Upper lobe of right lung (tissue), 1 donor: ENCODE measurements at places on chromosomes 13 and 19. TPM values are rescaled to one million over a fixed set of nuclear protein-coding genes. Genes with fewer than 3 reads are reported as not detected.

DNA sequence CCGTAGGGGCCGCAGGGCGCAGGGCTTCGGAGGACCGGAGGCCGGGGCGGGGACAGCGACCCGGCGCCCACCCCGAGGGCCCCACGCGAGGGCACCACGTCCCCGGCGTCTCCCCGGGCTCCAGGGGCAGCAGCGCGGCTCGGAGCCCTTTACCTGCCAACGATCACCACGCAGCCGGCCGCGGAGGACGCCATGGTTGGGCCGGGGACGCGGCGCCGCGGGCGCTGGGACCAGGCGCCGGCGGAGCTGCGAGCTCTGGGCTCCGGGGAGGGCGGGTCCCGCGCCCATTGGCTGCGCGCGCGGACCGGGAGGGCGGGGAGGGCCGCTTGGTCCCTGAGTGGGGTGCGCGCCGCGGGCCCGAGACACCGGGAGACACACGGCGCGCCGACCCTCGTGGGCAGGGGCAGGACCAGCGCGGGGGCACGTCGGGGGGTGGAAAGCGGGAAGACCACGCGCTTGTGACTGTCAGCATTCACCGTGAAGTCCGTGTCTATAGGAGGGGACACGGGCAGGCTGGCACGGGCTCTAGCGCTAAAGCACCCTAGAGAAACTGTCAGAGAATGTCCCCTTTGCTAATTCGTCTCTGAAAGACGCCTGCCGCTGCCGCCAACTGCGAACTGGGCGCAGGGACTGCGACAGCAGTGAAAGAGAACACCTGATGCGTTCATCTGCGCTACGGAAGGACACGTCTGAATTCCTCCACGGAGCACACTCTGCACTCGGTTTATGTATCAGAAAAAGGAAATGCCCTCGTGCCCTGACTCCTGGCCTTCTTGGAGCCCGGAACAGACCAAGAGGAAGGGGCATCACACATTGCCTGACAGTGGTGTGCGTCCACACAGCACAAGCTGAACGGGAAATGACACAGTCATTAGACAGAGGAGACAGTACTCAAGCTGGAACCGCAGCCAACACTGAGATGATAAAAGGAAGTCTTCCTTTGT lies at the start of gene CRYL1:
Gene CRYL1 (minus strand): TSS at position 257 of the 944 bp plus-strand sequence. CDS start 63 bp downstream, at position 194.
- H3K27ac ChIP-seq, result peak within 1 kb of the TSS; percentile 91
- H3K4me3 ChIP-seq, result peak within 1 kb of the TSS; percentile 86
- H3K27me3 ChIP-seq, result no peaks in the 10 kb centered on the region
- H3K36me3 ChIP-seq, result no peaks in the 10 kb centered on the region

GRCh38 chr13:102460806-102461205 lies 59.0 kb upstream of the FGF14 start:
- no peak for DNase-seq
- no peak overlapping the region for H3K4me3 ChIP-seq
- H3K27me3 ChIP-seq, result no peaks in the 10 kb centered on the region
- no peaks in the 10 kb centered on the region for H3K4me1 ChIP-seq
- no peak overlapping the region for H3K27ac ChIP-seq

DNA sequence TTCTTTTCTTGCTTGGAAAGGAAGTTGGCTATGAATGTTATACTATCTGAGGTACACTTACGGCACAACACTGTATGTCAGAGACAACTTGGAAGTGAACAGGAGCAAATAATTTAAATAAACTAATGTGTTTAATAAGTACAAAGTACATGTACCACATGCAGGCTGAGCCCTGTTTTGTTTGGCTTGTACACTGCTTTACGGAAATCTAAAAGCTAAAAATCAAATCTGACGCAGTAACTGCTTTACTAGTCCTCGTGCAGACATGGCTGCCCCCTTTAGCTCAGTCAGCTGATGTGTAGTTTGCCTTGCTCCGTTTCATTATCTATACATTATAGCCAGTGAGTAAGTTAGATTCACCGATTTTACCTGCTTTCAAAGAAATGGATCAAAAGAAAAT lies 36.5 kb downstream of the TDRD3 start:
- H3K27me3 ChIP-seq, result no peaks in the 10 kb centered on the region
- DNase-seq, result no peak

DNA sequence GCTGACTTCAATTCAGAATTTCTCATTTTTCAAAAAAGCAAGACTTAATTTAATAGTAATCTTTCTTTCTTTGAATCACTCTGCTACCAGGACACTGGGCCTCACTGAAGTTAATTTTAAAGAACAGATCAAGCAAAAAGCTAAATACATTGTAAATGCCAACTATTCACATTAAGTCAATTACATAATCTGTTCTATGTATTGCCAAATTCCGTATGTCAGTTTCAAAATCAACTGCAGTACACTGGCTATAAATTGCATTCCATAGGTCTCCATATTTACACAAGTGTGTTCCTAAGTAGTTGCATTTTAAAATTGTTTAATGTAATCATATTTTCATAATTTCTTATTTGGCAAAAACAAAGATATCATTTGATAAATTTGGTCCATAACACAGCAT lies 10.1 kb downstream of the FOXO1 start:
- peaks cover 28% of the 10 kb centered on the region for H3K4me1 ChIP-seq
- DNase-seq, result no peak
- no peaks in the 10 kb centered on the region for H3K36me3 ChIP-seq

Gene CD37
- 101 TPM for total RNA-seq

DNA sequence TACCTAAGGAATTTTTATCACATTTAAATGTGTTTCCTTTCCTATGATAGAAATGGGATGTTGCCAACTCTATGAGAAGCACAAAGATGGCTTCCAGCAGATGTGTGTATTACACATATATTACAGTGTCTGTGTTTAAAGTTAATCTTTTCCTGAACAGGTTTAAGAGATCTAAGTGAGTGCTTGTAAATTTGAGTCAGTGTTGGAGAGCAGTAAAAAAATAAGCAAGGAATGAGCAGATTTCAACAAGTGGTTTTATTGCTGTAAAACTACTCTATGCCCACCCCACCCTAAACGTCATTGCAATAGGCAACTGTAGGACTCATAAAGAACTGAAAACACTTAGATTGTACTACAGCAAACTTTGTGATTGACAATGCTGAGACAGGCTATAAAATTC lies 248.7 kb downstream of the KLF5 start:
- no peaks in the 10 kb centered on the region for H3K27me3 ChIP-seq
- H3K4me3 ChIP-seq, result no peak overlapping the region
- no peak for DNase-seq

Gene SLAIN1
- 16.4 TPM for total RNA-seq
